A549 treated with DMSO at 1 μM for 4 hours (cell line): ENCODE measurements at places on chromosomes 16 and 17. TPM values are rescaled to one million over a fixed set of nuclear protein-coding genes. Genes with fewer than 3 reads are reported as not detected.

The SOCS1 gene
- 0.92 to 1.9 TPM (median 1.4 TPM) in 5 replicates for total RNA-seq

The SLC13A2 gene
- total RNA-seq, result 0.06 to 0.12 TPM (median 0.09 TPM) in 5 replicates

The SPATA33 gene
- 14.6 to 17.0 TPM (median 15.5 TPM) in 5 replicates for total RNA-seq

The ABCC11 gene
- total RNA-seq, result 0.11 to 0.24 TPM (median 0.13 TPM) in 5 replicates

The SLC52A1 gene
- 0.34 to 1.2 TPM (median 0.68 TPM) in 5 replicates for total RNA-seq

The RAC3 gene
- total RNA-seq, result 23.0 to 39.7 TPM (median 30.7 TPM) in 5 replicates

The LDAF1 gene
- total RNA-seq, result 16.4 to 25.2 TPM (median 20.6 TPM) in 5 replicates

The THRA gene
- 13.4 to 17.4 TPM (median 15.7 TPM) in 5 replicates for total RNA-seq

The CCL16 gene
- total RNA-seq, result not detected in 5 replicates

The SEPTIN1 gene
- total RNA-seq, result 1.4 to 2.2 TPM (median 1.7 TPM) in 5 replicates

The G6PC1 gene
- total RNA-seq, result not detected in 5 replicates

The CDC6 gene
- total RNA-seq, result 60.1 to 64.9 TPM (median 63.2 TPM) in 5 replicates

The PRAC1 gene
- total RNA-seq, result not detected in 5 replicates

The SLFN11 gene
- total RNA-seq, result 5.7 to 8.6 TPM (median 6.4 TPM) in 5 replicates

The SOCS3 gene
- 33.4 to 50.1 TPM (median 39.0 TPM) in 5 replicates for total RNA-seq

The SPNS3 gene
- 0.05 to 0.13 TPM in 2 of 5 replicates, not detected in the others for total RNA-seq

The MT4 gene
- not detected in 5 replicates for total RNA-seq

The ATP1B2 gene
- total RNA-seq, result 0.13 to 0.27 TPM (median 0.24 TPM) in 5 replicates

The BAIAP3 gene
- 0.31 to 1.6 TPM (median 1.1 TPM) in 5 replicates for total RNA-seq
